ENCODE measurements at places on chromosomes 13 and 19.

GRCh38 chr13:36764536-36764935 lies 54.5 kb upstream of the RFXAP start:
- no peak for DNase-seq

DNA sequence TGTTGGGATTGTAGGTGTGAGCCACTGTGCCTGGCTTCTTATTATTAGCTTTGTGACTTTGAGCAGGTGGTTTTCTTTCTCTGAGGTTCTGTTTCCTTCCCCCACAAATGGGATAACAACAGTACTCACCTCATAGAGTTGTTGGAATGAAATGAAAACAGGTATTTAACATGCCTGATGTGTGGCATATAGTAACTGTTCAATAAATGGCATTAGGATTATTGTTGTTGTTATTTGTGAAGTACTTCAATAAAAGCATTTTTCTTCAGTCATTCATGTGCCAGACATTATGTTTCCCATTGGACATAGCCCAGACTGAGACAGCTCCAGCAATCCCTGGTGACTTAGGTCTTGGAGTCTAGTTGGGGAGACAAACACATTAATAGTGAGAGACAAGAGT lies 1.5 kb downstream of the MEGF8 start:
- DNase-seq = no peak

- no peak for DNase-seq
Observed at GRCh38 chr13:108352599-108352998, 83.1 kb downstream of the TNFSF13B start.

GRCh38 chr13:98307463-98308085 lies 130.5 kb upstream of the RNF113B start:
- DNase-seq = no peak

- no peak for DNase-seq
Observed at GRCh38 chr19:50932690-50933083, 20.2 kb downstream of the KLK5 start.

- no peak for DNase-seq
Observed at GRCh38 chr13:80339563-80339911, 1.4 kb downstream of the SPRY2 start.

DNA sequence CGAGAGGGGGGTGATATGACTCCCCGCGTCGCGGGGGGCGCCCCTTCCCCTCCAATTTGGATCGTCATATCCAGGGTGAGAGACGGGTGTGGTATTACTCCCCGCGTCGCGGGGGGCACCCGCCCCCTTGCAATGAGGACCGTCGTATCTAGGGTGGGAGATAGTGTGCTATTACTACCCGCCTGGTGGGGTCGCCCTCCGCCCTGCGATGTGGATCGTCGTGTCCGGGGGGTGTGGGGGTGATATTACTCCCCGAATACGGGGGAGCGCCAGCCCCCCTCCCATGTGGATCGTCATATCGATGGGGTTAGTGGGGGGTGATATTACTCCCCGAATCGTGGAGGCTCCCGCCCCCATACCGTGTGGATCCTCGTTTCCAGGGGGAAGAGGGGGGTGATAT lies 29.2 kb upstream of the RGCC start:
- DNase-seq = peak; percentile 77

- DNase-seq = no peak
Observed at GRCh38 chr13:97640268-97640667, 206.3 kb downstream of the RAP2A start.

GRCh38 chr19:55599842-55600661 lies at the start of gene ZNF524:
Gene ZNF524, plus strand, starts transcription at chr19:55600288. Its CDS starts 1,825 bp downstream, at chr19:55602113.
- peak; percentile 94 for DNase-seq

DNA sequence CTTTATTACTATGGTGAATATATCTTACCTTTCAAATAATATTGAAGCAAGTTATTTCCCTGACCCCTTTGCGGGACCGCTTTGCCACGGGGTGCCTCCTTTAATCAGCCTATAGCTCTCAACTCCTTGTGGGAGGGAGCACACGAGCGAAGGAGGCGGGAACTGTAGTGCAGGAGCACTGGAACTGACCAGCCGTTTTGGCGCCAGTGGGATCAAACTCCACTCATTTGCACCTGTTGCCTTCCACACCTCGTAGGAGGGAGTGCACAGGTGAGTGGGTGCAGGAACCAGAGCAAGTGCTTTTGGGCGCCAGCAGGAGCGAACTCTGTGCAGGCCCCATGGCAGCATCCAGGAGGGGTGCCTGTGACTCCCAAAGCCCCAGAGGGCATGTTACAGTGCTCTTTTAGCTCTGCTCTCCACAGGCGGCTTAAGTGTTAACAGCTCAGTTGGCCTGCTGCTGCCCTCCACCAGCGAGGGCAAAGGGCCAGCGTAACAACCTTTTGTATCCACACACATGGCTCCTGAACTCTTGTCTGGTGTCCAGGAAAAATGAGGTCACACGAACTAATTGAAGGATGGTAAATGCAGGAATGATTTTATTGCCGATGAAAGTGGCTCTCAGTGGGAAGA lies 206.9 kb downstream of the GGACT start:
- no peak for DNase-seq

GRCh38 chr13:63190742-63191141 lies 1775.1 kb upstream of the PCDH20 start:
- no peak for DNase-seq

GRCh38 chr19:19719798-19720197 lies 13.1 kb downstream of the ZNF14 start:
- DNase-seq = no peak

Measured in activated CD8-positive, alpha-beta memory T cell treated with anti-CD3 and anti-CD28 coated beads for 24 hours (primary cell).